WERI-Rb-1 (cell line): ENCODE measurements at places on chromosomes 7 and 10.

- no peak for DNase-seq
These were observed 67.6 kb downstream of the C10orf120 start for GRCh38 chr10:122632031-122632430.

GRCh38 chr7:7779888-7780287 lies 61.5 kb upstream of the RPA3 start:
- DNase-seq, result no peak

- no peak for DNase-seq
These were observed 5.2 kb downstream of the ATG9B start for GRCh38 chr7:151019130-151019447.

DNA sequence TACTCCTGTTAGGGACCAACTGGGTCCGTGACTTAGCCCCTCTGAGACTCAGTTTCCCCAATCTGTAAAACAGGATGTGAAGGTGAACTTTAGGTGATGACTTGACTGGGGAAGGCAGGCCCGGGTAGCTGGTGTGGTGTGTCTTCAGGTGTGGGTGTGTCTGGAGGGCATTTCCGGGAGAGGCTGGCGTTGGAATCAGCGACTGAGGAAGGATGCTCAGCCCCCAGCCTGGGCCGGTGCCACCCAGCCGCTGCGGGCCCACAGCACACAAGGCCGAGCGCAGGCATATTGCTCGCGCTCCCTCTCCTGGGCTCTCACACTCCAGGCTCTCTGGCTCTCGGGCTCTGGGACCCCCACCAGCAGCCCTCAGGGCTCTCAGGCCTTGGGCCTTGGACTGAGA lies 31.7 kb upstream of the CNPY1 start:
- DNase-seq, result no peak

DNA sequence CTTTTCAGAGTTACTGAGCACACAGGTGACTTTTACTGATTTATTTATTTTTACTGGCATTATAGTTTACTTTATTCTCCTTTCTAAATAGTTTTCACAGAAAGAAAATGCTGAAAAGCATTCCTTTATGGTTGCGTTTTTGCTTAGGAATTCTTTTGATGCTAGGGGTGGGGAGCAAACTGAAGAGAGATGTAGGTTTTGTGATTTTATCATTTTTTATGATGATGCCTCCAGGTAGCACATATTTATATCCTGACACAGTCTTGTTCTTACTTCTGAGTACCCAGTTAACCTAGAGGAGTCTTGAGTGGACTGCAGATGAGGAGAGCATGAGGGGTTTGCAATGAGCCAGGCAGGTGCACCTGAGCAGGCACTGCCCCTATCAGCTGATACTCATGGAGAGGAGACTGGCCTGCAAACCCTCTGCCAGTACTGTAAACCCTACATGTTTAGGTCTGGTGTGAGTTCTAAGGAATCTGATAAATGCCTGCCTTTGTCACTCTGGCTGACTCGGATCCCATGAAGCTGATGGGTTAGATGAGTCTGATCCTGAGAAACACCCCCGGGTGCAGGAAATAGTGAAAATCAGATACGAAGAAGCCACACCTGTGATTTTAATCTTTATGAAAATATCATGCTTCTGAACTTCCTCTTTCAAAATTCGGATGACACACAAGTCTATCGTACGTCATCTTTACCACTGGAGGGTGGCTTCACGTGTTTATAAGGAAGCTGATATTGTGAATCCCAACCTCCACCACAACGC lies 302.9 kb downstream of the WDR37 start:
- DNase-seq, result no peak

DNA sequence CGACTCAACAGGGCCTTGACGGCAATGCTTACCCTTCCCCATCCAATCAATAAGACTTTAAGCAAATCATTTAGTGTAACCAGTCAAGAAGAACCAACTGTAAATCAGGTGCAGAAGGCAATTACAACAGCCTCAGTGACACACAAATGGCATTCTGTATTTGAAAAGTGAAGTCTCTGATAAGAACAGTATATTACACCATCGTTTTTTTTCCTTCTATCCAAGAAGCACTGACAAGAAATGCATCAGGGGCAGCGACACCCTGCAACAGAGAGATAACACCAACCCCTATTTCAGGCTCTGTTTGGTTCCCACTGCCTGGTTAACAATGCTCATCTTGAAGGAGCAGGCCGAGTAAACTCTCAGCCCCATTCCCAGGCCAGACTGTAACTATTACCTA lies 204.0 kb upstream of the AOAH start:
- peak; percentile 34 for DNase-seq
